ENCODE measurements at places on chromosomes 1 and 21. TPM values are rescaled to one million over a fixed set of nuclear protein-coding genes. Genes with fewer than 3 reads are reported as not detected.

C8B gene
- total RNA-seq: not detected

GPR3 gene
- total RNA-seq: not detected

FCRL4 gene
- total RNA-seq: 1.5 TPM

KCNE2 gene
- not detected for total RNA-seq

HRNR gene
- not detected for total RNA-seq

Data from spleen (tissue), 13 donors.